RKO (cell line): ENCODE measurements at places on chromosomes 12 and 14.
A peak's percentile ranks its signal among the peaks of the same experiment; 100 is the strongest.

DNA sequence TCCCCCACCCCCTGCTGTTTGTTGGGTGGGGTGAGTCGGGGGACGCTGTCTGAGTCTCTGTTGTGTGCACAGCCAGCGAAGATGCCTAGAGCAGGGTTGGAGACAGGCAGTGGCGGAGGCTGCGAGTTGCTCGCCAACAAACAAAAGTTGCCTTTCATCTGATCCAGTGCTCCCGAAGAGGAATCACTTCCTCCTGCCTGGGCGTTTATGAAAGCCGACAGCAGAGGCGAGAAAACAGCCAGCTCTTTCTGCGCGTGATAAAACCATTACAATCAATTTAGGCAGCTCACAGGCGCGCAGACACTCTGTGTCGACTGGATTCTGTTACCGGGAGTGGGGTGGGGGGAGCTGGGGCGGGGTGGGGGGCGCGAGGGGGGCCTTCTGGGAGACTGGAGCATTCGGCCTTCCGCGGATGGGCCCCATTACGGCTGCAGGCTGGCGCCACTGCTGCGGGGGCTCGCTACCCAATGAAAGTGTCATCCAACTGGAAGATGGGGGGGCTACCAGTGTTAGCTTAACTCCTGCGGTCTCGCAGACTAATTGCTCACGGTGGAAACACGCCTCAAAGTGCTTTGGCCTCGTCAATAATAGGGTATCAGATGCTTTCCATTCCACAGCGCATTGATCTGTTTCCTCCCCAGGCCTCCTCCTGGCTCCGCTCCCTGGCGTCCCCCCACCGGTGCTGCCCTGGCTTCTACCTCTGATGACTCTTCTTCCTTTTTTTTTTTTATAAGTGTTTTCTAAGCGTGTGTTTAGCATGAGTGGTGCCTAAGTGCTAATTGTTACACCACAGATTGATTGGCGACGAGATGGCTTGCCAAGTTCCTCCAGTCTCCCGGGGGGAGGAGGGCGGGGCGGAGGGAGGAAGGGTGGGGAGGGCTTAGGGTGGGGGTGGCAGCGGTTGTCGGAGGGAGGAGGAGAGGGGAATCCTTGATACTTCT, 678.4 kb downstream of the MED13L start:
- DNase-seq: no peak

GRCh38 chr14:65352964-65353530, 59.5 kb upstream of the FUT8 start:
- peak; percentile 14 for DNase-seq

DNA sequence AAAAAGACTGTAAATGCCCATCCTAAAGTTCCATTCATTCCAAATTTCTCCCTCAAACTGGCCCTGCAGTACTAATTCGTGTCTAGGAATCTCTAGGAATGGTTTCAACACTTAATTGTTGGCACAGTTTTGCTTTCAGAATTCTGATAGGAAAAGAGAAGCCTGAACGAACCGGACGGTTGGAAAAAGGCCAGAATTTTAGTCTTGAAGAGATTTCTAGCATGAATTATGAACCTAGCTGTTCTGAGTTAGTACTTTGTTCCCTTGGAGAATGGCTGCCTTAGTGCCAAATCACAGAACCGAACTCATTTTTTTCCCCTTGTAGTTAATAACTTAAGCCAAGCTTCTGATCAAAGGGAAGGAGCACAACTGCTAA, 262.6 kb downstream of the ADAMTS20 start:
- no peak for DNase-seq

GRCh38 chr12:55642669-55643068, 6.0 kb downstream of the OR10P1 start:
- DNase-seq: no peak

- DNase-seq: no peak
Measured at GRCh38 chr14:68851078-68851477, 58.2 kb upstream of the ZFP36L1 start.

DNA sequence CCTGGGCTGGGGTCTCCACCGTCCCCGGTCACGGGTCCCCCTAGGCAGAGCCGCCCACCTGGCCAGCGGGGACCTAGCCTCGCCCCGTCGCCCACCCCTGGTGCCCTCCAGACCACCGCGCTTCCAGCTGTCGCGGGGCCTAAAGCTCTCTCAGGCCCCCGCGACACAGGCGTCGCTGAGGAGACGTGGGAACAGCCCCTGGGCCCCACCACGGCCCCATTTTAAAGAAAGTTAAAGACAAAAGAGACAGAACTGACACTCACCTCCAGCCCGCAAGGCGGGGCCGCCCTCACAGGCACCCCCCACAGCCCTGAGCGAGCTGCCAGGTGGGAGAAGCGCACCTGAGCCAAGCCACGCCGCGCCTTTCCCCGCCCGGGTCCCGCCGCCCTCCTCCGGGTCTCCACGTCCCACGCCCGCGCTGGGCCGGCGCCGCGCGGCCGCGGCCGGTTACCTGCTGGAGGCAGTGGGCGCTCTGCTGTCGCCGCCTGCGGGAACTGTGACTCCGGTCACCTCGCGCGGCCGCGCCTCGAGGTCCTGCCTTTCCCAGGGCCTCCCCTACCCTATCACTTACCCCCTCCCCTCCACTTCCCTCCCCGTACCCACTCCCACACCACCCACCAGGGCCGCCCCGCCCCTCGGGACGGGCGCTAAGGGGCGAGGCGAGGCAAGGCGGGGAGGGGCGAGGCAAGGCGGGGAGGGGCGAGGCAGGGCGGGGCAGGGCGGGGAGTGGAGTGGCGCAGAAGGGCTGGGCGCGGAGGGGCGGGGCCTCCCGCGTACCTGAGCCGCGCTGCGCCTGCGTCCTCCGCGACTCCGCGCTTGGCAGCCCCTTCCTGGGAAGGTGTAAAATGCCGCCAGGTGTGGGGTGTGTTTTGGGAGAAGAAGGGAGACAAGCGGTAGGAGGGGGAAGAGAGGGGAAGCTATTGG, 31.2 kb downstream of the TC2N start:
- DNase-seq: no peak

GRCh38 chr12:15341371-15341770, 19.1 kb downstream of the PTPRO start:
- DNase-seq: no peak

DNA sequence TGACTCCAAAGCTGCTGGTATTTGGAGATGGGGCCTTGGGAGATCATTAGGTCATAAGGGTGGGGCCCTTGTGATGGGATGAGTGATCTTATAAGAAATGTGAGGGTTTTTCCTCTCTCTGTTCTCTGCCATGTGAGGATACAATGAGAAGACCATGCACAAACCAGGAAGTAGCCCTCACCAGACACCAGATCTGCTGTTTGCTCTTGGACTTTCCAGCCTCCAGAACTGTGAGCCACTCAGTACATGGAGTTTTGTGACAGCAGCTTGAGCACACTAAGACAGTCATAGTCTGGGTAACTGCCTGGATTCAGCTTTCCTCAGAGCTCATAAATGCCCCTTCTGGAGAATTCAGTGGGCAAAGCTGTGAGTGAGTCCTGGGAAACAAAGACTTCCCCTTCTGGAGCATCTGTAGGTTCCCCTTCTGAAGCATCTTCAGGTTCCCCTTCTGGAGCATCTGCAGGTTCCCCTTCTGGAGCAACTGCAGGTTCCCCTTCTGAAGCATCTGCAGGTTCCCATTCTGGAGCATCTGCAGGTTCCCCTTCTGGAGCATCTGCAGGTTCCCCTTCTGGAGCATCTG, 11.0 kb upstream of the PPP4R3A start:
- no peak for DNase-seq

GRCh38 chr12:522692-523378, 63.1 kb downstream of the B4GALNT3 start:
- DNase-seq: no peak

GRCh38 chr12:65825507-65826352, 1.4 kb downstream of the HMGA2 start:
- no peak for DNase-seq

- peak; percentile 16 for DNase-seq
Measured at GRCh38 chr12:24754690-24755638, 193.9 kb downstream of the BCAT1 start.

GRCh38 chr14:23528555-23528954, 23.0 kb downstream of the ZFHX2 start:
- no peak for DNase-seq

GRCh38 chr12:93043192-93043876, 114.2 kb upstream of the EEA1 start:
- DNase-seq: no peak

- no peak for DNase-seq
Measured at GRCh38 chr14:77830692-77831091, 30.8 kb downstream of the ADCK1 start.

DNA sequence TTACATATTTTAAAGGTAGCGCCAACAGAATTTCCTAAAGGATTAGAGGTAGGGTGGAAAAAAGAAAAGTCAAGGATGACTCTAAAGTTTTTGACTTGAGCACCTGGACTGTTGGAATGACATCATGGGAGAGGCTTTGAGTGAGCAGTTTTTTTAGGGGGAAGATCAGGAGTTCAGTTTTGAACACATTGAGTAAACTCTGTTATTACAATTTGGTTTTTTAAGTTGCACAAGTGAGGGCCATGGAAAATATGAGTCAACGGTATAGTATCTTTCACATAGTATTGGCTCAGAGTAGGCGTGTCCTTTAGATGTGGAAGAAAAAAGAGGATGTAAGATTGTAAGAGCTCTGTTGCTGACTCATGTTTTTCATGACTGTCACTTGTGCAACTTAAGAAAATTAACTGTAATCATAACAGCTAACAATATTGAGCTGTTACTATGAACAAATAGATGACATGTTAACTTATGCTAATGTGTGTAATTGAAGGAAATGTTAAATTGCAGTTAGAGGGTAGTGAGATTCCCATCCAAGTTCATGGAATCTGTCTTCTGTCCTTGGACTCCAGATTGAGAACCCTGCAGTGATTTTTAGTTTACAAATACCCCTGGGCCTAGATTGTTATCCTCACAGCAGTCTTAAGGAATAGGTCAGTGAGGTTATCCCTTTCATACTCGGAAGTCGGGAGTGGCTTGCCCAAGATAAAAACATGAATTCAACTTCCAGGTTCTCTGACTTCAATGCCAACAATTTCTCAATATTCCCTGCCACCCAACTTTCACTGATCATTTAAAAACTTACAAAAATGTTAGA, 48.2 kb upstream of the ATP2B1 start:
- DNase-seq: peak; percentile 93

DNA sequence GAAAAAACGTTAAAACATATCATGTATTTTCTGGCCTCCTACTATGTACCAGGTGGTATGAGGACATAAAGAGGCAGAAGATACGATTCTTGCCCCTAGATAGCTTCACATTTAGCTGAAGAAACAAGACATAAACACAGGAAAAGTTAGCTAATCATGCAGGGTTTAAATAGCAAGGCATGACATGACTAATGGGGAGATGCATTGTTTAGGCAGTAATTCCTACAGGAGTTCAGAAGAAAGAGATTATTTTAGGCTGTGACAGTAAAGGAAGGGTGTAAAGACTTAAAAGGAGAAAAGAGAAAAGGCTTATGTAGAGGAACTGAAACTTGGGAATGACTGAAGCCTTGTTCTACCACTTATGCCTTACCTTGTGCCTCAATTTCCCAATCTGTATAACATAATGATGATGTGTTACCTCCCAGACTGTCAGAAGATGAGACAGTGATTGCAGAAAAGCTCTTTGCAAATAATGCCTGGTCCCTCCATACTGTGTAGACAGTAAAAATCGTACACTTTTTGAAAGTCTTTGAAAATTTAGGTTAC, 44.4 kb downstream of the PRKCH start:
- DNase-seq: no peak

- DNase-seq: no peak
Measured at GRCh38 chr14:38662781-38663180, 406.9 kb upstream of the CLEC14A start.

DNA sequence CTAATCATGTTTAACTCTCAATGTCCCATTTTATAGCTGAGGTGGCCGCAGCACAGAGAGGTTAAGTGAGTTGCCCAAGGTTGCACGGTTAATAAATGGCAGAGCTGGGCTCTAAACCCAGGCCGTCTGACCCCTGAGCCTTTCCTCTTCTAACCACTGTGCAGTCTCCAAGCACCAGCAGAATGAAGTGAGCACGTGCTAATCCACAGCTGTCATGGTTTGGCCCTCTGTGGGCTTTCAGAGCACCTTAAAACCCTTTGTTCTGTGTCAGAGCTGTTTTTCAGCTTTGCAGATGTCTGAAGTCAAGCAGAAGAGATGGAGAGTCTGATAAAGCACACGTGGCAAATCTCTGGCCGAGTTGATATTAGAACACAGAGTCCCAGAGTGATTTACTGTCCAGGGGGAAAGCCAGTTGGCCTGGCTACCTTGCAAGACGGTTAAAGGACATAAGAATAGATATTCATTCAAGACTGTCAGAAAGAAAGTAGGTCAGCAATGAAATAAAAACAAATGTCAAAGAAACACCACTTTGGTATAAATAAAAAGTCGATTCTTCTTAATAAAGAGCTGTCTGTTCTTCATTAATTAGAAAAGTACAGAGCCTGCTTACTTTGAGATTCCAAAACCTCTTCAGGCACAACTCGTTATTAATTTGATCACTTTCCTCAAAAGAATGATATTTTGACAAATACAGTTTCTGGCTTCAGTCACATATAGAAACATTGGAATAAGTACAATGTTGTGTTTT, 107.3 kb downstream of the CRADD start:
- DNase-seq: no peak

GRCh38 chr14:68807148-68807600, 14.3 kb upstream of the ZFP36L1 start:
- DNase-seq: no peak

DNA sequence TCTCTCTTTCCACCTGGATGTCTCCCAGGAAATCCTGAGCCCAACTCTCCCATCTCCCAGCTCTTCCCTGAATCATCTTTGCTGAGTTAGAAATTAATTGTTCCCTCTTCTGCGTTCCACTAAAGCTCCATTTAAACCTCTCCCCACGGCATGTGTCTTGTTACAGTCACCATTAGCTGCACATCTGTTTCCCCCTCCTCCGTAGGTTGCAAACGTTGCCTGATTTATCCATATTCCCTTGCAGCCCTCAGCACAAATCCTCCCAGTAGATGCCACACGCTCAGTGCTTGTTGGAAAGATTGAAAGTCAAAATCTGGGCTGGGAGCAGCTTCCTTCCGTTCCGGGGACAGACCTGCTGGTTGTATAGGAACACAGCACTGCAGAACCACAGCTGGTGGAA, 90.4 kb downstream of the SLC24A4 start:
- DNase-seq: no peak

- DNase-seq: no peak
Measured at GRCh38 chr14:80942191-80942600, 658 bp upstream of the CEP128 start.

- no peak for DNase-seq
Measured at GRCh38 chr12:80590085-80590484, 117.3 kb upstream of the MYF6 start.

GRCh38 chr14:103736546-103737431, 21.2 kb downstream of the ZFYVE21 start:
- DNase-seq: no peak

- DNase-seq: peak; percentile 13
Measured at GRCh38 chr12:130847112-130847511, 8.1 kb upstream of the STX2 start.

- DNase-seq: peak; percentile 86
Measured at GRCh38 chr12:12439636-12440035, 82.8 kb downstream of the BORCS5 start.

GRCh38 chr14:62079038-62079437, 316.8 kb downstream of the SNAPC1 start:
- DNase-seq: no peak

- peak; percentile 94 for DNase-seq
Measured at GRCh38 chr12:119869720-119870119, 7.4 kb downstream of the CIT start.
